Tibial nerve (tissue), 4 donors: ENCODE measurements at places on chromosomes 12 and 14.

DNA sequence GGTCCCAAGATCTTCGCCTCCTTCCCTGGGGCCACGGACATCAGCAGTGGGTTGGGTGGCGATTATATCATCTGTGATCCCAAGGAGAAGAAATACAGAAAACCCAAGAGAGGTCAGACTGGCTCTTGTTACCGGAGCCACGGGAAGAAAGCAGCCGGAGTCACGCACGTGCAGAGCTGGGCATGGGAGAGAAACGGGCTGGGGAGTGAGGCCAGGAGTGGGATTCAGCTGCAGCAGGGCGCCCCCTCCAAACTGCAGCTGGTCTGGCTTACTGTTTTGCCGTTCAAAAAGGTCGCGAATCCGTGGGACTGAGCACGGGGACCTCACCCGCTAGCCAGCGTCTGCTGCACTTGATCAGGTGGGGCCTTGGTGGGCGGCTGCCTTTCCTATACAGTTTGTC lies 206.6 kb upstream of the PRMT8 start:
- DNase-seq, result no peak

DNA sequence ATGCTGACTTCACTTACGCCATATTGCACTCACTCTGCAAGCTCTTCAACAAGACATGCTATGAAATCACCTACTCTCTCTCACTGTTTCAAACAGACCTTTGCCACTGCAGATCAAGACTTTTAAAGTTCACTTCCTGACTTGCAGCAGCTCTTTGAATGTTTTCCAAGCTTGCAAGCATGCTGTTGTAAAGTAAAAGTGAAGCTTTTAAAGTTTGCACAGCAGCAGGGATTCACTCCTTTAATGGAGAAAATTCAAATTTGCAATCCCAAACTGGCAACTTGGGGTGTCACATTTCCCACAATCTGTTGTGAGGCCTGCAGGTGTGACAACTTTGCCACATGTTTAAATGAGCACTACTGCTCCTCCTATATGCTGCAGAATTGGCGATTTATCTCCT lies 270.9 kb downstream of the ALX1 start:
- DNase-seq, result no peak

DNA sequence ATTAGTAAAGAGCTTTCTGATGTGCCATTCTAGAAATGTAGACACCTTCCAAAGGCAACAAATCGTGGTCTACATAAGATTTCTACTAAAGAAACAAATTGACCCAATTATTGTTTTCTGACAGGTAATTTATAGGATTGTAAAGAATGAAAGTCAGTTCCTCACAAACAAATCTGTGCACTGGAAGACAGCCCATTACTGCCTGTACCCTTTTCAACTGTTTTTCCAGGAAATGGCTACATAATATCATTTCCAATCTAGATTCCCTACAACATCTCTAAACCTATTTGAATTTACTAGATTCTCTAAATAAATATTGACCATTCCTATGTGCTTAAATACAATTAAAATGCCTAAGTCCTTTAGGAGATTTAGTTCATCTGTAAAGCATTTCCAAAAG lies 939.1 kb downstream of the FSCB start:
- no peak for DNase-seq

- DNase-seq, result no peak
Observed at GRCh38 chr12:49088932-49089330, 5.7 kb downstream of the DHH start.

DNA sequence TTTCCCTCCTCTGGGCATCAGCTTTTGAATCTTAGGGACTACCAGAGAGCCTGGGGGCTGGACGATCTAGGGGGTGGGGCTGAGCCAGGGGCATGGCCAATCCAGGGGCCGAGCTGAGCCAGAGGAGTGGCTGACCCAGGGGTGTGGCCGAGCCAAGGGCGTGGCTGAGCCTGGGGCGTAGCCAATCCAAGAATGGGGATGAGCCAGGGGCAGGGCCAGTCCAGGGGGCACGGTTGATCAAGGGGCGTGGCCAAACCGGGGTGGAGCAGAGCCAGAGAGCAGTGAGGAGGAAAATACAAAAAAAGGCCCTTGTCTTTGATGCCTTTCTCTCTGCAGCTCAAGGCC lies 219.3 kb upstream of the NOS1 start:
- peak; percentile 51 for DNase-seq

DNA sequence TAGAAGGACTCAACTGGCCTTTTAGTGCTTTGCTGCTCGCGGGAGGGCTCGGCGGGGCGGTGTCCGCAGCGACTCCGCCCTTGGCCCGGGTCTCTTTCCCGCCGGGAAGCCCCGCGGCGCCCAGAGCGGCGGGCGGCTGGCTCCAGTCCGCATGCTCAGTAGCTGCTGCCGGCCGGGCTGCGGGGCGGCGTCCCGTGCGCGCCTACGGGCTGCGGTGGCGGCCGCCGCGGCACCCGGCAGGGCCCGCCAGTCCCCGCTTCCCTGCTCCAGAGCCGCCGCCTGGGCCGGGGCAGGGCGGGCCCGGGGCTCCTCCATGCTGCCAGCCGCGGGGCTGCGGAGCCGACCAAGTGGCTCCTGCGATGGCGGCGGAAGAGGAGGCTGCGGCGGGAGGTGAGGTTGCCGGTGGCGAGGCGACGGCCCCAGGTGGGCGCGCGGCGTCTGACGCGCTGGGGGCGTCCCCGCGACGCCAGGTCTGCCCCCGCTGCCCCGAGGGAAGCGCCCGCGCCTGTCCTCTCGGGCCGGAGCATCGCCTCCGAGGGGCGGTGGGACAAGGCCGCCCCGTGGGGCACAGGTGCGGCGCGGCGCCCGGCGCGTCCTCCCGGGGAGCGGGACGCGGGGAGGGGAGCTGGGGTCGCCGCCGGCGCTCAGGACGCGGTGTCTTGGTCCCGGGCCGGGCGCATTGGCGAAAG lies at the start of gene BMAL2:
Gene BMAL2, plus strand, starts transcription at position 123 of the 689 bp plus-strand sequence. Its CDS starts 237 bp downstream, at position 360.
- DNase-seq, result no peak

- DNase-seq, result no peak
Observed at GRCh38 chr14:54108481-54109471, 152.2 kb upstream of the BMP4 start.

GRCh38 chr12:102365365-102365764 lies 115.0 kb downstream of the IGF1 start:
- no peak for DNase-seq

GRCh38 chr12:53466640-53467039 lies 14.7 kb downstream of the PCBP2 start:
- DNase-seq, result no peak

GRCh38 chr12:76158518-76159321 lies 74.2 kb upstream of the NAP1L1 start:
- peak; percentile 54 for DNase-seq

DNA sequence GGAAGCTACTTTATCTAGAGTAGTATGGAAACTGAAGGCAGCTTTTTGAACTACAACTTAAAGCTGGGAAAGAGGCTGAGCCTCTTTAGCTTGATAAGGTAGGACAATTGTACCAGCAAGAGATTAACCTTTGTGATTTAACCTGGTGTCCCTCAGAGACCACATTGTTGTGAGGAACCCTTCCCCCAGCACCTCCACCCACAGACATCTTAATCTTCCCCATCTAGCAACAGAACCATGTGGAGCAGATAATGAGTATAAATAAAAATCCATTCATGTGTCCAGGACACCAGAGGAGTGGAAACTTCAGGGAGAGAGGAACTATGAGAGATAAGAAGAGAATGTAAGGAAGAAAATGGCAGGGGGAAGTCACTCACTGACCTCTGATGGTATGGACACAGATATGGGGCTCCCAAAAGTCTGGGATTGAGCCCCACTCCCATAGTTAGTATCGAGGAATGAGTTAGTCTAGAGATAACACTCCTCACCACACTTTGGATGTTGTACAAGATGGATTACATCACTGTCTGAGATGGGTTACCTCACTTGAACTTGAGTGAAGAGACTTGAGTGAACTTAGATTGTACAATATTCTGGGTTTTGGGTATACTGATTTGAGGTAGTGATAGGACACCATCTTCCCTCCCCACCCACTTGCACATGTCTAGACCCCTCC lies 33.9 kb upstream of the SLC38A2 start:
- no peak for DNase-seq

DNA sequence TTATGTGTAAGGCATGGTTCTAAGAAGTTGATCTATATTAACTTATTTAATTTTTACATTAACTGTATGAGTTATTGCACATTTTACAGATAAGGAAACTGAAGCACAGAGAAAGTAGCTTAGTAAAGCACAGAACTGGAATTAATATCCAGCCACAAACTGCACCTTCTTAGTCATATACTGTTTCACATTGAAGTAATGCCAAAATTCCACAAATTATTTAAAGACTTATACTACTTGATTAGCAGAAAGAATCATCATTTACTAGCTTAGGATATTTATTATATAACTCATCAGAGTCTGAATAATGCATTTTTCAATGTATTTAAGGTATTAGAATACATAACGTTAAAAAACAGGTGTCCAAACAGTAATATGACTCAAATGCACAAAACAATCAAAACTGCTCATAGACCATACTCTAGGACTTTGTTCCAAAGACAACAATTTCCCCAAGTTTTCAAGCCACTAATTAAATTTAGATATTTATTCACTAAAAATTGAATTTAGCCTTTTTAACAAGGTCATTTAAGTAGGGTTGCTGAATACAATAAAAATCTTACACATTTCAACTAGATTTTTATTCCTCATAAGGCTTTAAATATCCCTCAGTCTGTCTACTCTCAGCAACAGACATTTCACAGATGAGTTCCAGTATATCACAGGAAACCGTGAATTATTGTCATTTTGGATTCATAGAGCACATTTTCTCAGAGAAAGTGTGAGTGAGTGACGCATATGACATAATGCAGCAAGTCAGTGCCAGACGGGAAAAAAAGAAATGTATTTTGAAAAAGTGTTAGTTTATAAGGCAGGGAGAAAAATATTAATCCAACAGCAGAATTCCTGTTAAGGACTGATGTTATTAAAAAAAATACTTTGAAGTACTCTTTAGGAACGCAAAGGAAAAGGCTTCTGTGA lies 782.5 kb downstream of the TMTC2 start:
- DNase-seq, result no peak

DNA sequence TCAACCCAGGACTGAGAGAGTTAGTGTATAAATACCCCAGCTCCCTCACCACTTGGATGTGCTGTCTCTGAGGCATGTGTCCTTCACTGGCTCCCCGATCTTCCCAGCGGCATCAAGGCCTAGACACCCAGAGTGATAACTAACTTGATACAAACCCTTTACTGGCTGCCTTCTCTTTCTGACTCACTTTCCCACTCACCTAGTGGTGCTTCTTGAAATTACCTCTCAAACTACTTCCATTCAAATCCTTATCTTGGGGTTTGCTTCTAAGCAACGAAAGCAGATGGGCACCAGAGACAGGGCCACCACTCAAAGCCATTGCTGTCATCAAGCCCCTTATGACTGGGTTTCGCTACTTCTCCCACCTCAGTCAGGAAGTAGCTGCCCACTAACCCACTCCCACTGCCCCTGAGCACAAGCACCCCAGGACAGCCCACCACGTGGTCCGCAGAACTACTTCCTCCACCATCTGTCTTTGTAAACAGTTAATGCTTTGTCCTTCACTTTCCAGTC lies 17.2 kb downstream of the ZFP36L1 start:
- DNase-seq, result no peak

DNA sequence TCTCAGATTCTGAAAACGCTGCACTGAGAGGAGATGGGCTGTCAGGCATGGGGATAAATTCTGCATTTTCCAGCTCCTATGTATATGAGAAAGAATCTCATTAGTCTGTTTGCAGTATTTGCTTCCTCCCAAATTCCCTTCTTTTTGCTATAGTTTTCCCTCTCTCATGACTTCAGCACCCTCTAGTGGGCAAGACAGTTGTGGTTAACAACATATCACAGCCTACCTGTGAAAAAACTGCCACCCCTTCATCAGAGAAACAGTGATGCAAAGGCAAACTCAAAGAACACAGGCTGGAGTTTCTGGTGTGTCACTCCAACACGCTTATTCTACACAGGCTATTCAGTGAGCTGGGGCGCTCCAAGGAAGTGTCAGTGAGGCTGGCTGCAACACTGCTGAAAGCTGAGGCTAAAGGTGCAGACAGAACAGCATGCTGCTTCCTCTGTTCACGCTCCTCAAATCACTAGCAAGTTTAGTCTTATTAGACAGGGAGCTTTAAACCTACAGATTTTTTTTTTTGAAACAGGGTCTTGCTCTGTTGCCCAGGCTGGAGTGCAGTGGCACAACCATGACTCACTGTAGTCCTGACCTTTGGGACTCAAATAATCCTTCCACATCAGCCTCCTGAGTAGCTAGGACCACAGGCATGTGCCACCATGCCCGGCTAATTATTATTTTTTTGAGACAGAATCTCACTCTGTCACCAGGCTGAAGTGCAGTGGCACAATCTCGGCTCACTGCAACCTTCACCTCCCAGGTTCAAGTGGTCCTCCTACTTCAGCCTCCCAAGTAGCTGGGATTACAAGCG lies 19.3 kb downstream of the ZC2HC1C start:
- DNase-seq, result peak; percentile 92

DNA sequence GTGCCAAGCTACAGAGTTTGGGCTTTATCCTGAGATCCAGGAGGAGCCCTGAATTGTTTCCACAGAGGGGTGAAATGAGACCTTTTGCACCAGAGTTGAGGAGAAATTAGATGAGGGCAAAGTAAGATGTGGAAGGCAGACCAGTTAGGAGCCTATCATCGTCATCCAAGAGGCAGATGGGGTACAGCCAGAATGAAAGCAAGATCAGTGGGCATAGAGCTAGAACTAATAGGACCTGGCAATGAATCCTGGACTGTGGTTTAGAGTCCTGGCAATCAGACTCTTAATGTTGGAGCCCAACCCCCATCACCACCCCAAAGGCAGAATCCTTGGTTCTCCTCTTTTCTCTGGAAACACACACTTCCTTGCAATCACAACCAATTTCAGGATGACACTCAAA lies 166.6 kb upstream of the HMGA2 start:
- no peak for DNase-seq

DNA sequence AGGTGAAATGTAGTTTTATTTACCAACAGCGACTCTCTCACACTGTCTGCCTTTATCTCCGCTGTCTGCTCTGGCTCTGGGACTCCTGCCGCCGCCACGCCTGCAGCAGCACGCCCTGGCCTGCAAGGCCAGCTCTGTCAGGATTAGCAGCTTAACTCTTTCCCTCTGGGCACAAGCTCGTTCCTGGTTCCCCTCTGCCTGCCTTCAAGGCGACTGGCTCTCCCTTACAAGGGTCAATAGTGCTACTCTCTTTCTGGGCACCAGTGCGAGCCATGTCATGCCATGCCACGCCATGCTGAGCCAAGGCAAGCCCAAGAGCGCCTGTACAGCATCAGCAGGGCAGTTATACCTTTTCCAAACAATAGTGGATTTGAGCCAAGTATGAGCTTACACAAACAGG lies 3.6 kb upstream of the CLEC2B start:
- DNase-seq, result no peak

GRCh38 chr14:90675399-90675798 lies 140.8 kb downstream of the TTC7B start:
- DNase-seq, result no peak

DNA sequence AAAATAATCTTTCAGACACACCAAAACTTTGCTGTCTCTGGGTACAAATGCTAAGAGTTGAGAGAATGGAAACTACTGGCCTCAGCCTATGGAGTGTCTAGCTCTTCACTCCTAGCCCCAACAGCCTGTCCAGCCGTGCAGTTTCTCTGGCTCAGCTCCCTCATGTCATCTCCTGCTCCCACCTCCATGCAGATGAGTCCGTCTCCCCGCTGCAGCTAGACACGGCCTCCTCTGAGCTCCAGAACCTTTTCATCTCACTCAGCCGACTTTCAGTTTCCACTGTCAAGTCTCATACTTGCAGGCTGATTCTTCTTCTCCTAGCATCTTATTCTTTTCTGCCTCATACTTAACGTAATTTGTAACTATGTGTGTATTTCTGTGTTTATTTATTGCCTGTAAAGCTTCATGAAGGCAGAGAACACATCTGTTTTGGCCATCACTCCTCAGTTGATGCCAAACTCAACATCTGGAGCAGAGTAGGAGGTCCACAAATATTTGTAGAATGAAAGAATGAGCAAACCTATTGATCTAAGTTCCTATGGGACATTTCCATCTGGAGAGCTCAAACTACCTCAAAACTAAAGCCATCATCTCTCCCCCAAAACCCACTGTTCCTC lies 139.8 kb upstream of the PWP1 start:
- no peak for DNase-seq
